ENCODE measurements at places on chromosomes 1 and 21. TPM values are rescaled to one million over a fixed set of nuclear protein-coding genes. Genes with fewer than 3 reads are reported as not detected.

DNA sequence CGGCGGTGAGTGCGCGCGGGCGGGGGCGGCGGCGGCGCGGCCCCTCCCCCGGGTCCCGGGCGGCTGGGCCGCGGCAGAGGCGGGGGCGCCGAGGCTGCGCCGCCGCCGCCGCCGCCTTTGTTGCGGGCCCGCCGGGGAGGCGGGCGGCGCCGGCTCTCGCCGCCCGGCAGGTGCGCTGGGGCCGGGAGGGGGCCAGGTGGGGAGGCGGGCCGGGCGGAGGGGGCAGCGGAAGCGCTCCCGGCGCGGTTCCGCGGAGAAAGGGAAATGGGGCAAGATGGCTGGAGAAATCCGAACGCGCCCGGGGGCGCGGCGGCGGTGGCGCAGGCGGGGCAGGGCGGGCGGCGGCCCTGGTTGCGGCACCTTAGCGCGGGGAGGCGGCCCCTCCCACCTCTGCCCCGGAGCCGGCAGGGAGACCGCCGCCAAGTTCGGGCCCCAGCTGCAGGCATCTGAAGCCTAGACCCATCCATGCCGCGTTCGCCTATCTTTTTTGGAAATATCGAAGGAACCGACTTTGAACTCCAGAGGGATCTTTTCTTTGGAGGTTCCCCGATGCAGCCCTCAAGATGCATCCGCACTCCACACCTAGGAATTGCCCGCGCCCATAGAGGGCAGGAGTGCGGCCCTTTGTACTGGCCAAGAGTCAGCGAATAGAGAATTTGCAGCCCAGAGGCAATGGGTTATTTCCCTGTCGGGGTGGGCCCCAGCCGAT, 479 bp downstream of the POGK start:
- no peak for DNase-seq

GRCh38 chr1:53966794-53967193, 20.6 kb downstream of the LRRC42 start:
- DNase-seq = no peak

DNA sequence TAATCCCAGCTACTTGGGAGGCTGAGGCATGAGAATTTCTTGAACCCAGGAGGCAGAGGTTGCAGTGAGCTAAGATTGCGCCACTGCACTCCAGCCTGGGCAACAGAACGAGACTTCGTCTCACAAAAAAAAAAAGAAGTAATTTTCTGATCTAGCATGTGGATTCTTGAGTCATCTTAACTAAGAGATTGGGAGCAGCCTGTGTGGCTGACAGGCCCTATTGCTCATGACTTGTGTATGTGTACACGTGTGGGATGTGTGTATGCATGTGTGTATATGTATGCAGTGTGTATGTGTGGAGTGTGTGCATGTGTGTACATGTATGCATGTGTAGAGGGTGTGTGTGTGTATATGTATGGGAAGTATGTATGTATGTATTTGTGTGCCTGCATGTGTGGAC, 29.5 kb downstream of the DOP1B start:
- DNase-seq = no peak

DNA sequence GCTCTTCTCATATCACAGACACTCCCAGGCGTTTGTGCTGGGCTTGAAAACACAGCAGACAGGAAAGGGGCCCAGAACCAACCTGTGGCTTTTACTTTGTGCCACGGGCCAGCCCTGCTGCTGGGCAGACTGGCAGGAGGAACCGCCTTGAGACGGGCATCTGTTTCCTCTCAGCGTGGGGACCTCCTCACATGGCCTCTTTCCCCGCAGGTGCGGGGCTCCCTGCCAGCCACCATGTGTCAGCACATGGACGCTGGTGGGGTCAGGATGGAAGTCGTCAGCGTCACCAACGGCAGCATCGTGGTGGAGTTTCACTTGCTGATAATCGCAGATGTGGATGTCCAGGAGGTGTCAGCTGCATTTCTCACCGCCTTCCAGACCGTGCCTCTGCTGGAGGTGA, 47.8 kb downstream of the UMODL1 start:
- no peak for DNase-seq

- DNase-seq = no peak
Measured at GRCh38 chr1:226877669-226878068, 7.3 kb downstream of the PSEN2 start.

- DNase-seq = peak; percentile 50
Measured at GRCh38 chr1:226863446-226863845, 7.0 kb upstream of the PSEN2 start.

- DNase-seq = no peak
Measured at GRCh38 chr1:22228505-22228911, 85.6 kb upstream of the WNT4 start.

The SEMA6C gene
- 1.5 TPM for polyA plus RNA-seq

The PTPN7 gene
- not detected for polyA plus RNA-seq

The ADGRB2 gene
- polyA plus RNA-seq = 9.2 TPM

GRCh38 chr1:87393445-87394085, 64.9 kb downstream of the LMO4 start:
- DNase-seq = no peak

DNA sequence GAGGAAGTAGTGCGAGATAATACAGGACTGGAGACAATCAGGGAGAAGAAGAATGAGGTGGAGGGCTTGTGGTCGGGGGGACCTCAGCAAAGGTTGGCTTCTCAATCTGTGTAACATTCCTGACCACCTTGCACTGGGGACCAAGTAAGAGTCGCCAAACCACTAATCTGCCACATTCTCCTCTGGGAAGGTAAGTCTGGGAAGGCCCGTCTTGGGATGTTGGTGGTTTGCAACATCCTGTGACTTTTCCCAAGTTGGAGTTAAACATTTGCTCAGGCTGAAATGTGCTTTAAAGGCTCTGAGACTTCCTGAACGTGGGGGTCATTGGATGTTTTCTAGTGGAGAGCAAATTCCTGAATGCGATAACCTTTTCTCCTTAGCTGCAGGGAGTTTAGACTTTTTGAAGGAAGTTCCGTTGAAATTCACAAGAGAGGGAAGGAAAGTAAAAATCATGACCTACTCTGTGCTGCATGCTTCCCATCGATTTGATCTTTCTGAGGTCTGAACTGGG, 325.9 kb downstream of the RPS6KC1 start:
- no peak for DNase-seq

DNA sequence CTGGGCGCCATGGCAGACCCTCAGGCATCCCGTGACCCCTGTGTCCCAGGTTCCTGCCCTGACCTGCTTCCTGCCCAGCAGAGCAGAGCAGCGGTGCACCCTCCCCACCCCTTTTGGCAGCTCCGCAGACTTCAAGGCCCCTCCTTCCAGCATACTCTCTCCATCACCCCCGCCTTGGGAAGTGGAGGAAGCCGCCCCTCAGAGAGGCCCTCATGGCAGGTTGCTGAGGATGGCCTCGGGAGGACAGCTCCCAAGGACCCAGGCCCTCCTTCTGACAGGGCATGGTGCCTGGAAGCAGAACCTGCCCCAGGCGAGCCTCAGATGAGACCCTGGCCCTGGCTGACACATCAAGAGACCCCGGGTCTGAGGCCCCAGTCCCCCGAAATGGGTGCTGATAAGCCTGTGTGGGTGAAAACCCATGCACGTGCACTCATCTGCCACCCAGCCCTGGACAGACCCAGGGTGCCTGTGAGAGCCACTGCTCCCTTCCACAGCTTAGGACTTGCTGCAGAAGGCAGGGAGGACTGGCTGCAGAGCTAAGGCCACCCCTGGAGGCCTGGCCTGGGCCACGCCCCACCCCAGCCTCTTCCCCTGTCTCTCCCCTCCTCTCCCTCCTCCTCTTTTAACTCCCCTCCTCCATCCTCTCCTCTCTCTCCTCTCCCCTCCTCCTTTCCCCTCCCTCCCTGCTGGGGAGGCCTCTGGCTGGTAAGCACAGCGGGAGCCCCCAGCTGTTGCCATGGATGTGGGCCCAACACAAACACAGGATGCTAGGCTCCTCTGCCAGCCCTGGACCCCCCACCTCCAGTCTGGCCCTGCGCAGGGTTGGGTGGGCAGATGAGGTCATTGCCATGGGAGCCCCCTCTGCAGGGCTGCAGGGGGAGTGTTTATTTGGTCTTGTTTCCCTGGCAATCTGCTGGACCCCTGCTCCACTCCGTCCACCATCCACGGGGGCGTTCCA, 33.7 kb downstream of the WNT9A start:
- DNase-seq = no peak

GRCh38 chr21:41767606-41768436, 969 bp upstream of the RIPK4 start:
- no peak for DNase-seq

DNA sequence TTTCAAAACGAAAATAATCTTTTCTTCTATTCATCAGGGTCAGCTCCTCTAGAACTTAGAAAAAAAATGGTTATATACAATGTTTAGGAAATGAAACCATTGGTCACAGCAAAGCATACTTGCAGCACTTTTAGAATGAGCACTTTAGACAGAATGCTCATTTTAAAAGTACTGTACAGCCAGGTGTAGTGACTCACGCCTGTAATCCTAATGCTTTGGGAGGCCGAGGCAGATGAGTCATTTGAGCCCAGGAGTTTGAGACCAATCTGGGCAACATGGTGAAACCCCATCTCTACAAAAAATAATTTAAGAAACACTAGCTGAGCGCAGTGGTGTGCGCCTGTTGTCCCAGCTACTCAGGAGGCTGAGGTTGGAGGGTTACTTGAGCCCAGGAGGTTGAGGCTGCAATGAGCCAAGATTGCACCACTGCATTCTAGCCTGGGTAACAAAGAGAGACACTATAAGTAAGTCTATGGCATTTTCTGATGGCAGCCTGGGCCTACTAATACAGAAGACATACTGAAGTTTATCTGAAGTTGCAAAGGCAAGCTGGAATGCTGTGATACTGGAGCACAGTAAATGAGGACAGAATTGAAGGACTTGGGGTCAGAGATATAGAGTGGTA, 48.9 kb upstream of the ZNF326 start:
- no peak for DNase-seq

GRCh38 chr1:205930799-205931281, 12.4 kb downstream of the SLC26A9 start:
- no peak for DNase-seq

- no peak for DNase-seq
Measured at GRCh38 chr1:220786337-220787068, at the start of gene MTARC1. Gene MTARC1, plus strand, starts transcription at chr1:220786913. Its CDS starts 32 bp downstream, at chr1:220786945.

DNA sequence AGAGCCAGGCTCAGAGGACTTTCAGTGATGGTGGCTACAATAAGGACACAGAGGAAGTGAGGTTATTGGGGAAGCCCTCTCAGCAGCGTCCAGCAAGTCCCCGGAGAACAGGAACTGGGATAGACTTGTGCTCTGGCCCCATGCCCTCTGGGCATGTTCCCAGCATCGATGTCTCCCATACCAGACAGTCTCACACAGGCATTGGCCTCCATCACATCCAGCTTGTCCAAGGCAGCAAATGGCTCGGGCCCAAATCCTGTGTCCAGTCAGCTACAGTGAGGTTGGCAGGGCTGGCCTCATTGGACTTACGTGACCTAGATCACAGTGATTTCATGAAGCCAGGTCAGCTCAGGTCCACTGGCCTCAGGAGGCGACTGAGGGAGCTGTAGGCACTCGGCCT, 19.6 kb upstream of the TMEM54 start:
- DNase-seq = no peak

DNA sequence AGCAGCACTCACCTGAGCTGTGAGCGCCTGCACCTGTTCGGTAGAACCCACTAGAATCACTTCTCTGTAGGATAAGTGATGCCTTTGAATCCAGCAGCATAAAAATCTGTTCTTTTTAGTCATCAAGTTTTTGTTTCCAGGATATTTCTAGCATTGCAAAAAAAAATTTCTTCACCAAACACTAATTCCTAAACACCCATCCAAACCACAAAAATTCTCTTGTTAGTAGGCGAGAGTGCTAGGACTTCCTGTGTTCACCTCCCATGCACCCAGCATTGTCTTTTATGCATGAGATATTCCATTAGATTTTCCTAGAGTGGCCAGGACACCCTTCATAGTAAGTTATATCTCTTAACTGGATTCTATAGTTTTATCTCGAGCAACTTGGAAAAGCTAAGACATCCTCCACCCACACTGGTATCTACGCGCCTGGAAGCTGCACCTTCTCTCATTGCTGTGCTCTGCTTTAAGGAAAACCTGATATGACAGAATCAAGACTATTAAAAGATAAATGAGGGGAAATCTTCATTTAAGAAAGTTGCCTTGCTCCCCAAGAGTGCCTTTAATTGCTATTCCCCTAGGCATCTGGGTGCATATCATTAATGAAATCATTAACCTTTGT, 12.3 kb downstream of the SERTAD4 start:
- no peak for DNase-seq

DNA sequence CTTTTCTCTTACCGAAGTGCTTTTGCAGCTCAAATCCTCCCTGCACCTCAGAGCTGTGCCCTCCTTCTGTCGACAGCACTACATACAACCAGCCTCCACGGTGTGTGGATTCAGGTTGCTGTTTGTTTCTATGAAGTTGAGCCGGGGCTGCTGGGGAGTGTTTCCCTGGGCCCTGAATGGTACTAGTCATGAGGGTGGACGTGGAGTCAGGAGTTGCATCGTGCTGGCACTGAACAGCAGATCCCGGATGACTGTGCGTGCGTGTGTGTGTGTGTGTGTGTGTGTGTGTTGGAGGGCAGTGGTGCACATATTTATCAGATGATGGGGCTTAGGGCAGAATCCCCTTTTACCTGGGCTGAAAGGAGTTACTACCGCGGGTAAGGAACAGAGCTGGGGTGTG, 47.0 kb downstream of the ACTL8 start:
- DNase-seq = no peak

GRCh38 chr1:93816970-93817678, 61.9 kb downstream of the DNTTIP2 start:
- DNase-seq = no peak

DNA sequence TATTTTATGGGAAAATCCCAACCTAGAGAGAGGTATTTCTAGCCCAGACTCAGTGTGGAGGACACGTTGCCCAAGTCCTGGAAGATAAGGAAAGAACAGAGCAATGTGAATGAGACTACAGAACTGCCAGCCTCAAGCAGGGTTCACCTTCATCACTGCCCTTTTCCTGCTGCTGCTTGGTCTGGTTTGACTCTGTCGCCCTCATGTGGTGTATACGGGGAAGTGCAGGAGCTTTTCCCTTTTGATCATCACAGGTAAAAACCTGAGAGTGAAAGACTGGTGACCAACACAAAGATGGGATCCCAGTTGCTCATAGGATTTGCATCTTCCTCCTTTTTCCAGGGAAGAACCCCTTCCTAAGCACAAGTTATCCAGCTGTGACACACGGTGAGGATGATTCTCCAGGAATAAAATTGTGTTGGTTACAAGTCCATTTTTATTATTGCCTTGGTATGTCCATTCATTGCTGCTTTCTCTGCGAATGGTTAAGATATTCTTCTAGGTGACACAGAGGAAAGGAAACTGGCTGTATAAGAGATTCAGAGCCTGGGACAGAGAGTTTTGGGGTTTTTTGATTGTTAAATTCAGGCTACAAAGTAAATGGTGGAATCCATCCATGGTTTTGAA, 89.5 kb upstream of the CD53 start:
- no peak for DNase-seq

The SH3D21 gene
- polyA plus RNA-seq = 3.2 TPM

The GUCA2B gene
- not detected for polyA plus RNA-seq

- DNase-seq = no peak
Measured at GRCh38 chr1:156942176-156942575, 21.7 kb downstream of the LRRC71 start.

DNA sequence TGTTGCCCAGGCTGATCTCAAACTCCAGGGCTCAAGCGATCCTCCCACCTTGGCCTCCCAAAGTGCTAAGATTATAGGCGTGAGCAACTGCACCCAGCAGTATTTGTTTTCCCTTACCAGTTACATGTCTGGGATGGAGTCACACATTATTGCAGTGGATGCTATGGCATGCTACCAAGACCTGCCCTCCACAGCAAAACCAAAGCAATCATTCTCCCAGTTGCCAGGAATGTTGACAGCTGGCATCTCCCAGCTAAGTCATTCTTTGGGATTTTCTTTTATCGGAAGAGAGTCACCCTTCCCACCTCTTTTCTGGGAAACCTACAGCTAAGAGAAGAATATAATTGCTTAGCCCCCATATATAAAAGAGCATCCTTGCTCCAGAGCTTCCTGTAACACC, 49.4 kb upstream of the RGS7 start:
- no peak for DNase-seq

All from BJ (cell line).